Endodermal cell (in vitro differentiated cells): ENCODE measurements at places on chromosomes 5 and 9. TPM values are rescaled to one million over a fixed set of nuclear protein-coding genes. Genes with fewer than 3 reads are reported as not detected.

GRCh38 chr5:149820536-149821510, 90.7 kb downstream of the PPARGC1B start:
- no peak overlapping the region for H3K4me3 ChIP-seq
- no peak overlapping the region for H3K27ac ChIP-seq
- no peaks in the 10 kb centered on the region for H3K36me3 ChIP-seq
- no peak for DNase-seq
- no peaks in the 10 kb centered on the region for H3K27me3 ChIP-seq

DNA sequence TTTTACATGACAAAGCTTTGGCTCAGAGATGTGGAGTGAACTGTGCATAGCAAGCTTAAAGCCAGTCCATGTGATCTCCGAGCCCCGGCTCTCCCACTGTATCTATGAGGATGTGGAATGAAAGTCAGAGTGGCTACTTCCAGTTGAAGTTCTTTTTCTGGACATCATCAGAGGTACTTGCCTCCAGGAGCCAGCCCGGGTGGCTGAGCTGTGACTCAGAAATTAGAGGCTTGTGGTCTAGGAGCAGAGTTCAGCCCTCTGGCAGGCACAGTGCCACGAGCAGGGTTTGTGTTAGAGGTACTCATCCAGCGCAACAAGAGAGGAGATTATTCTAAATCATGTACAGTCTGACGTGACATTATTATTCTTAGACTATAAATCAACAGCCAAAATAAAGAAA, 322.5 kb downstream of the CDK5RAP2 start:
- H3K27ac ChIP-seq = no peak overlapping the region
- H3K27me3 ChIP-seq = peaks cover 26% of the 10 kb centered on the region
- H3K36me3 ChIP-seq = no peaks in the 10 kb centered on the region
- DNase-seq = no peak
- H3K4me1 ChIP-seq = no peaks in the 10 kb centered on the region

- no peak overlapping the region for H3K4me3 ChIP-seq
- H3K27me3 ChIP-seq = no peaks in the 10 kb centered on the region
- H3K4me1 ChIP-seq = no peaks in the 10 kb centered on the region
Observed at GRCh38 chr9:20649381-20649780, 27.1 kb upstream of the MLLT3 start.

LPAR1 gene
- 3.8 to 7.0 TPM (median 5.0 TPM) in 3 replicates for total RNA-seq

RASGRF2 gene
- total RNA-seq = 14.4 and 16.2 TPM in 2 replicates

DNA sequence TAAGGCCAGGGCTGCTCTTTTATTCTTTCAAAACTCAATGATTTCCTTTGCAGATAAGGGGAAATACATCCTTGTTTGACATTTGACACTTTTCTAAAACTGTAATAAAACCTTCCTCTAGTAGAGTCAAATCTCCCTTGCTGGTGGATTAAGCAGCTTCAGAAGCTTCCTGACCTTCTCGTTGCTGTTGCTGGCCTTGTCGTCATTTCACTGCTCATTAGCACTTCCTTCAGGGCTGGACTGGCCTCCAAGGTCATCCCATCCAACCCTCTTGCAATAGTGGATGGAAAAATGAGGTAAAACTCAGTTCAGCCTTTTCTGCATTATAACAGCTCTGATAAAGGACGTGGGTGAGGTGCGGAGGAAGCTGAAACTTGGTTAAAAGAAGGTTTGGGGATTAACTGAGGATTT, 1.1 kb upstream of the ADAMTSL1 start:
- peaks cover 3% of the 10 kb centered on the region for H3K4me1 ChIP-seq
- DNase-seq = peak; percentile 59
- H3K27me3 ChIP-seq = no peaks in the 10 kb centered on the region
- H3K36me3 ChIP-seq = no peaks in the 10 kb centered on the region
- H3K27ac ChIP-seq = no peak overlapping the region

- peak; percentile 89 for DNase-seq
- no peaks in the 10 kb centered on the region for H3K27me3 ChIP-seq
- H3K4me1 ChIP-seq = peaks cover 2% of the 10 kb centered on the region
- no peaks in the 10 kb centered on the region for H3K36me3 ChIP-seq
- H3K27ac ChIP-seq = no peak overlapping the region
Observed at GRCh38 chr9:1837453-1838084, 177.6 kb upstream of the SMARCA2 start.

GRCh38 chr9:78682216-78682615, 385.3 kb downstream of the PSAT1 start:
- no peaks in the 10 kb centered on the region for H3K36me3 ChIP-seq
- no peaks in the 10 kb centered on the region for H3K27me3 ChIP-seq
- no peak overlapping the region for H3K4me3 ChIP-seq
- H3K27ac ChIP-seq = no peak overlapping the region
- H3K4me1 ChIP-seq = no peaks in the 10 kb centered on the region

DNA sequence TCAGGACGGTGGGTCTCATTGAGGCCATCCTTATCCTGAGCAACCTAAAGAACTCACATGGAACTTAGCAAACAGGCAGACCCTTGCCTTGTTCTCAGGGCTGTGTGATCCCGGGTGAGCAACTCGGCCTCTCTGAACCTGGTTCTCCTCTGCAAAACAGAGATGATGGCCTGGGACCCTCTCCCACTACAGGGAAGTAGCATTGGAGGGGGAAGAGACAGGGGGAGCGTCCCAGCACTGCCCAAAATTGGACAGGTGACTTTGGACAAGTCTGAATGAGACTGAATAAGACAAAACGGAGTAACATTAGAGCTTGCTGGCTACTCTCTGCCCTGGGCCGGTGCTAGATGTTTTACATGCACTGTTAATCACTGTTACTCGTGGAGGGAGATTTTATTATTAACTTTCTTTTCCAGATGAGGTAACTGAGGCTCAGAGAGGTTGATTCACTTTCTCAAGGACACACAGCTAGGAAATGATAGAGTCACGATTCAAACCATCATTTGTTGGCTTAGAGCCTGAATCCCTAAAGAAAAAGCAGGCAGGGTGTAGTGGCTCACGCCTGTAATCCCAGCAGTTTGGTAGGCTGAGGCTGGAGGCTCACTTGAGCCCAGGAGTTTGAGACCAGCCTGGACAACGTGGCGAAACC, 136.4 kb downstream of the C9orf50 start:
- H3K4me1 ChIP-seq = peaks cover 12% of the 10 kb centered on the region
- no peaks in the 10 kb centered on the region for H3K27me3 ChIP-seq
- no peak overlapping the region for H3K27ac ChIP-seq

- H3K36me3 ChIP-seq = no peaks in the 10 kb centered on the region
- no peak overlapping the region for H3K4me3 ChIP-seq
- DNase-seq = peak; percentile 34
- no peak overlapping the region for H3K27ac ChIP-seq
- peaks cover 53% of the 10 kb centered on the region for H3K27me3 ChIP-seq
- H3K4me1 ChIP-seq = no peaks in the 10 kb centered on the region
Observed at GRCh38 chr9:132239518-132239917, 77.7 kb downstream of the NTNG2 start.

DNA sequence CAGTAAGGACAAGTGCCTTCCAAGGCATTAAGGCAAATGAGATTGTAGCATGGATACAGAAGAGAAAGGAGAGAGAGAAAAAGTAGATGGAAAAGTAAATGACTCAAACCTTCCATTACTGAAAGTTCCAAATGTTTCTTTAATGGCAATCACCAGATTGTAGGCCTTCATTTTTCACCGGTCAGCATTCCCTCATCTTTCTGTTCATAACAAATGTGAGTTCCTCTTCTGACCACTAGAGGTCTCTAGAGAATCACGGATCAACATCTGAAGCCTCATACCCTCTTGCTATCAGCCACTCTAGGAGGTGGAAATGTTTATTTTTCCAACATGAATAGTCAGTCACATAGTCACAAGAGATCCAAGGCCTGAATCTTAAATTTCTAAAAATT, 73.6 kb upstream of the RPS23 start:
- no peak for DNase-seq
- H3K4me3 ChIP-seq = no peak overlapping the region
- no peak overlapping the region for H3K27ac ChIP-seq
- H3K36me3 ChIP-seq = no peaks in the 10 kb centered on the region
- peaks cover 13% of the 10 kb centered on the region for H3K27me3 ChIP-seq
- H3K4me1 ChIP-seq = no peaks in the 10 kb centered on the region
